Stimulated activated CD4-positive, alpha-beta T cell treated with anti-CD3 and anti-CD28 coated beads, Interleukin-15, amount 100 ng/mL, for 1 hour (primary cell): ENCODE measurements at places on chromosomes 7 and 10.

DNA sequence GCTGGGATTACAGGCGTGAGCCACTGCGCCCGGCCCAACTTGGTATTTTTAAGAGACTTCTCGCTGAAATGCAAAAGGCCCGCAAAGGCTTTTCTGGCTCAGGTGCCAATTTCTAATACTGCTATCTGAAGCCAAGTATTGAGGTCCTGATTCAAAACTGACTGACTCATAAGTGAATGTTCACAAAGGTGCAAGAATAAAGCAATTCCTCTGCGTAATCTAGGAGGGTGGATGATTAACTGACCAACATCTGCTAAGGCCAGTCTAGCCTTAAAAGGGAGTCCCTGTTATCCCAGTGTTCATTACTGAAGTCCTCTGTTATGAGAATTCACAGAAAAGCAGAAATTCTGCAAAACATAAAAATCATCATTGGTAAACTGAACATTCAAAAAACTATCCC is 111.4 kb downstream of the SRPK2 start:
- no peak for DNase-seq

DNA sequence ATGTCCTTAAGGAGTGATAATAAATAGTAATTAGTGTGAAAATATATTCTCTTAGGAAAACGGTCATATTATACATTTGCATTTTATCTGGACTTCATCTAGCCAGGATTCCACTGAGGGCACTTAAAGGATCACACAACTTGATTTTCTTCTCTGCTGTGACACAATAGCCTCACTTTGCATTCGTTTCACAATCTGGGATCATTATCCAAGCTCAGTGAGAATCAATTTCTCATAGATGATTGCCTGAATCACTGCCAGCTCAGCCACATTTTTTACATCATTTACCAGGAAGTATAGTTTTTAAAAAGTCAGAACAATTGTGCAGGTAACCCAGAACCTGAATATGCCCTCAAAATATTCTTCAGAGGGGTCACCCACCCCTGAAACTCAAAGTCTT is 68.9 kb downstream of the PTPRZ1 start:
- DNase-seq = no peak

GRCh38 chr7:83646027-83646426 is 2.9 kb downstream of the SEMA3E start:
- DNase-seq = no peak

DNA sequence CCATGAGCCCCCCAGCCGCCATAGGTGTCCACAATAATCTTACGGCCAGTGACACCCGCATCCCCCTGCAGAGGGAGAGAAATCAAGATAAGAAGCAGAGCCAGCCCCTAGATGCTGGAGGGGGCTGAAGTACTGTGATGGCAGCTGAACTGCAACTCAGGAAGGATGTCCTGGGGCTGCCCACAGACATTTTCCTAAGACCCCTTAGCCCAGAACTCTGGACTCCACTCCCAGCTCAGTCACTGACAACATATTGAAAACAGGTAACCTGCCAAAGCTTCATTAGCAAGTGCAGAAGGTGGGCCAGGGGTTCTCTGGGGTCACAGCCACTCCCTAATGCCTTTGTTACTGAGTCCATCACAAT is 14.3 kb downstream of the MAT1A start:
- no peak for DNase-seq

GRCh38 chr7:112238852-112239610 is 32.5 kb downstream of the ZNF277 start:
- DNase-seq = no peak

- DNase-seq = no peak
Measured at GRCh38 chr7:45130910-45131309, 19.4 kb upstream of the TBRG4 start.

- DNase-seq = no peak
Measured at GRCh38 chr10:70271996-70272924, 11.5 kb downstream of the NPFFR1 start.

- DNase-seq = no peak
Measured at GRCh38 chr7:55241958-55242357, 123.2 kb upstream of the LANCL2 start.

DNA sequence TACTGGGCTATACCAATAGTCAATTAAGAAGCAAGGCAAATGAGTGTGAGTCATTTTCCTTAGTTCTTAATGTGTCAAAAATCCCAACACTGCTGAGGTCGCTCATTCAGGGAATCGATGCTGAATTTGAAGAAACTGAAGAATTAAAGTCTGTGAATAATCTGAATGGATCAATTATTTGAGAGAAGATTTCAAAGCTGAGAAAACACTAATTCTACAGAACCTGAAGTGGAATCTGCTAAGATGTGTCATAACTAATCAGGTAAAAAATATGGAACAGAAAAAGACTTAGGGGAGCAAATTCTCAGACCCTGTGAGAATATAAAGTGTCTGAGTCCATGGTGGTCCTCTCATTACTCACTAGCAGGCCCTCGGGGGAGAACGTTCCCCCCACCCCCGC is 125.6 kb downstream of the DIP2C start:
- DNase-seq = no peak

DNA sequence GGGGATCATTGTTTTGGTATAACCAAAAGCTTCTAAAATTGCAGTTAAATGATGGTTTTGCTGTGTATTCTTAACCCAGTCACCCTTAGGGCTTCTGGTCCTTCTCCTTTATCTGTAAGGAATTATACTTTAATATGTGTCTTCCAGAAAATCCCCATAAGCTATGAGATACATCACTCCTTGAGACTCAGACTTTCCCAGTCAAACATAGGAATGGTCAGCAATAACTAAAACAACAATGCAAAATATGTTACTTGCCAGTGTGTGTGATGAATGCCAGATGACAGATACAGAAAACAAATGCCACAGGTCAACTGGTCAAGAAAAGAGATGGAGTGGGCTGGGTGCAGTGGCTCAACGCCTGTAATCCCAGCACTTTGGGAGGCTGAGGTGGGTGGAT is 10.1 kb downstream of the ADD3 start:
- no peak for DNase-seq

DNA sequence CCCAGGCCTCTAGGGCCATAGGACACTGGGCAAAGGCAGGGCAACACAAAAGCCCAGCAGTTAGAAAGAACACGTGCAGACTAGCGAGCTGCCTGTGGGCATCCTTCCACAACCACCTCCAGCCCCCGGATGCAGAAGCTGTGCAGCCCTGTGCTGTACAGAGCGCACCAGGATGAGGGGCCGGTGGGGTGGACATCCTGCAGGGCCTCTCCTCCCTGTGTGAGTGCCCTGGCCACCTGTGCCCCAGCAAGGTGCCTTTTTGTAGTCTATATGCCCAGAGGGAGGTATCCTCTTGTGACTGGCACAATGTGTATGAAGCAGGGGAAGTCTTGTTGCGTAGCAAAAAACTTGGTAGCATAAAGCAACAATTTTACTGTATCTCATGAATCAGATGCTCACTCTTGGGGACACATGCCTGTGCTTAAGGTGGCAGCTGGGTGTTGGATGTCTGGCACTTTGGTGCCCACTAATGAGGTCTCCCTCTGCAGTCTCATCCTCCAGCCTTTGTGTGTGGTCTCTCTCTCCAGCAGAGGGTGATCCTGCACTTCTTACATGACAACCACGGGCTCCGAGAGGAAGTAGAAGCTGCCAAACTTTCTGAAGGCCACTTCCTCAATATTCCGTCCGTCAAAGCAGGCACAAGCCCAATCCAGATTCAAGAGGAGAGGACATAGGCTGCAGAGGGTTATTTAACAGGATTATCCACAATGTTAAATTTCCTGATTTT is 8.7 kb downstream of the NCAPG2 start:
- no peak for DNase-seq

DNA sequence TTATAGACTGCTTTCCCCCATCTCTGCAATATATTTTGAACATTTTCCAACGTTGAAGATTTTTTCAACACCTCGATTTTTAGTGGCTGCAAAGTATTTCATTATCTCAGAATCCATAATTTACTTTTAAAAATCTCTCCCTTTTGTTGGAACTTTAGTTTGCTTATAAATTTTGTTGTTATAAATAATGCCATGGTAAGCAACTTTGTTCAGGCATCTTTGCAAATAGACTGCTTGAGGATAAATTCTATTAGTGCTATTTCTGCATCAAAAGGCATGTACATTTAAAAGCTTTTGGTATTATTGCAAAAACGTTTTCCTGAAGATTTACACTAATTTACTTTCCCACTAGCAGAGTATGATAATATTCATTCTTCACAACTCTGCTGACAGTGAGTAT is 79.4 kb downstream of the TMEM178B start:
- DNase-seq = no peak

DNA sequence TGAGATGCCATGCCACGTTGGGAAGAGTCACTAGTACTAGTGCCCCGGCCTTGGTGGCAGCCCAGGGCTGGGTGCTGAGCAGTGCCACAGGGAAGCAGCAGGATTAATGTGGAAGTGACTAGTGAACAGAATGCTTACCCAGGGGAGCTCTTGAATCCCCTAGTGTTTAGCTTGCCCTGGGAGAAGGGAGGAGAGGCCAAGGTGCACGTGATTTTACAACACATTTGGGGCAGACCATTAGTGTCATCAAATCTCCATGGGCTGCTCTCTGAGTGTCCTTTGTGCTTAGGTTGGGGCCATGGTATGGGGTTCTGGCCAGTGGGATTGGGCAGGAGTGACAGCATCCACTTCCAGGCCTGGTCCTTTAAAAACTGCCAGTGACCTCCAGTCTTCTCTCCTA is 37.5 kb downstream of the ARHGAP22 start:
- no peak for DNase-seq

GRCh38 chr7:109295158-109295557 is 725.5 kb downstream of the DNAJB9 start:
- DNase-seq = no peak

DNA sequence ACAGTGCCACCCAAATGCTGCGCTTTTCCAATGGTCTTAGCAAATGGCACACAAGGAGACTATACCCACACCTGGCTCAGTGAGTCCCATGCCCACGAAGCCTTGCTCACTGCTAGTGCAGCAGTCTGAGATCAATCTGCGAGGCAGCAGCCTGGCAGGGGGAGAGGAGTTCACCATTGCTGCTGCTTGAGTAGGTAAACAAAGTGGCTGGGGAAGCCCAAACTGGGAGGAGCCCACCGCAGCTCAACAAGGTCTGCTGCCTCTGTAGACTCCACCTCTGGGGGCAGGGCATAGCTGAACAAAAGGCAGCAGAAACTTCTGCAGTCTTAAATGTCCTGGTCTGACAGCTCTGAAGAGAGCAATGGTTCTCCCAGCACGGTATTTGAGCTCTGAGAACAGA is 891.2 kb downstream of the PCDH15 start:
- no peak for DNase-seq

- no peak for DNase-seq
Measured at GRCh38 chr10:114499630-114500190, 95.4 kb upstream of the AFAP1L2 start.

DNA sequence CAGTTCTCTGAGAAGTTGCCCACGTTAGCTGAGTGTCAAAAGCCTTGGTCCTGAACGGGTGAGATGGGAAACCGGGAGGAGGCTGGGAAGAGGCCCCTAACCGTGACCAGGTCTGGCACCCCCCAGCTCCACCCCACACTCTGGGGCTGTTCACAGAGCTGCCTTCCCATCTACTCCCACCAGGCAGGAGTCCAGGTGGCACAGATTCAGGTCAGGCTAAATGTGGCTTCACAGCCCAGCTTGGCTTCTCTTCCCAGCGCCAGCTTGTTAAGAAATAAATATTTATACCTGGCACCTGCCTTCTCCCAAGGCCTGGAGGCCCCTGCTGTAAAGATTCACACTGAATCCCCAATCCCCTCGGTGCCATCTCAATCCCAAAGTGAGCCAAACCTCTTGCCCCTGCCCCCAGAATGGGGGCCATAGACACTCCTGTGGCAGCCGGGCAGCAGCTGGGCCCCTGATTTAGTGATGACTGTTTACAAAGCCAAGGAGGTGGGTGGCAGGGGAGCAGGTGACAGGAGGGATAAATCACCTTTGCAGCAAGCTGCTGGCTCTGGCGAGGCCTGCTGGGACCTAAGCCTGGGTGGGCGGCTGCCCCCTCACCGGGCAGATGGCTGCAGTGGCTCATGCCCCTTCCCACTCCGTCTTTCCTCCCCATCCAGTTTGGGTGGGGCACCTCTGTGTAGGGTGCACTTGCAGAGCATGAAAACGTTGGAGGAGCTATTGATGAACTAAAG is 72.5 kb downstream of the GOLGA7B start:
- DNase-seq = no peak

- DNase-seq = no peak
Measured at GRCh38 chr7:151068069-151068773, 8.8 kb downstream of the SLC4A2 start.

- no peak for DNase-seq
Measured at GRCh38 chr7:35988818-35989217, 164.2 kb upstream of the EEPD1 start.

DNA sequence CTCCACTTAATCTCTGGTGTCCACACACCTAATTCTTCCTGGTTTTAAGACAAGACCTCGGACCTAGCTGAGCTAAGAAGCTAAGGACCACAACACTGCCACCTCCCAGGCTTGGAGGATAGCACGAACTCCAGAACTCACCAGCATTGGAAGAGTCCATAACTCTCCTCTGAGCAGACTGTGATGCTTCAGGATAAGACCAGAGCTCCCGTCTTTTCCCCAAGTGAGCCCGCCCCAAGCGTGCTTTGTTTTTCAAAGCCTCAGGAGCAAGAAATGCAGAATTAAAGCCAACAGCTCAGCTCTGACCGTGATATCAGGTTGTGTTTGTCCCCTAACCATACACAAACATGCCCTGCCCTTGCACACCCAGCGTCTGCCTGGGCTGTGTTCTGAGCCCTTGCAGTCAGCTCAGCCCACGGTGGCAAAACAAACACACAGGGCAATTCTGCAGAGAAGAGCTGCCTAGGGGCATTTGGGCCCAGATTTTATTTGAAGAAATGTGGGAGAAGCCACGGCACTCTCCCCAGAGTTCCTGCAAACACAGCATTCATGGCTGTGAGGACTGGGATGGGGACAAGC is 145.4 kb downstream of the WDR11 start:
- DNase-seq = no peak

- no peak for DNase-seq
Measured at GRCh38 chr7:1700086-1700485, 30.0 kb downstream of the ELFN1 start.
